ENCODE measurements at places on chromosomes 7 and 10.

DNA sequence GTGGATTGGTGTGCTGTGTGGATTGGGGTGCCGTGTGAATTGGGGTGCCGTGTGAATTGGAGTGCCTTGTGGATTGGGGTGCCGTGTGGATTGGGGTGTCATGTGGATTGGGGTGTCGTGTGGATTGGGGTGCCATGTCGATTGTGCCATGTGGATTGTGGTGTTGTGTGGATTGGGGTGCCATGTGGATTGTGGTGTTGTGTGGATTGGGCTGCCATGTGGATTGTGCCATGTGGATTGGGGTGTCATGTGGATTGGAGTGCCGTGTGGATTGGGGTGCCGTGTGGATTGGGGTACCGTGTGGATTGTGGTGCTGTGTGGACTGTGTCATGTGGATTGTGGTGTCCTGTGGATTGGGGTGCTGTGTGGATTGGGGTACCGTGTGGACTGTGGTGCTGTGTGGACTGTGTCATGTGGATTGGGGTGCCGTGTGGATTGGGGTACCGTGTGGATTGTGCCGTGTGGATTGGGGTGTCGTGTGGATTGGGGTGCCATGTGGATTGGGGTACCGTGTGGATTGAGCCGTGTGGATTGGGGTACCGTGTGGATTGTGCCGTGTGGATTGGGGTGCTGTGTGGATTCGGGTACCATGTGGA lies 120.6 kb upstream of the NPS start:
- DNase-seq: no peak

GRCh38 chr10:103481974-103482531 lies 3.0 kb upstream of the CALHM3 start:
- peak; percentile 52 for DNase-seq

DNA sequence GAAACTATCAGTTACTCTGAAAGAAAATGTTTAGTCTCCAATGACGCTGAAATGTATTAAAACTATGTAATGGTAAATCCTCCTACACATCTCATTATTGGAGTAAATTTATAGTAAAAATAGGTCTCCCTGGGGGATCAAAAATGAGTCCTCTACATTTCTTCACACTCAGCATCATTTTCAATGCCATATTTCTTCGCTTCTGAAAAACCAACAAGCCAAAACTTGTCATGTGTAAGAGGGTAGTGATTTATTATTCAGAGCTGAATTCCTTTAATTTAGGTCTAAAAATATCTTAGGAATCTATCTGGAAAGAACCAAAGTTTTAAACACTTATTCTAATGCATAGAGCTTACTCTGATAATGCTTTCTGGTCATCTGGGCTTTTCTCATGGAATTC lies 3.0 kb downstream of the PDK4 start:
- no peak for DNase-seq

- DNase-seq: no peak
Measured at GRCh38 chr10:35462491-35462934, 126.2 kb downstream of the CCNY start.

DNA sequence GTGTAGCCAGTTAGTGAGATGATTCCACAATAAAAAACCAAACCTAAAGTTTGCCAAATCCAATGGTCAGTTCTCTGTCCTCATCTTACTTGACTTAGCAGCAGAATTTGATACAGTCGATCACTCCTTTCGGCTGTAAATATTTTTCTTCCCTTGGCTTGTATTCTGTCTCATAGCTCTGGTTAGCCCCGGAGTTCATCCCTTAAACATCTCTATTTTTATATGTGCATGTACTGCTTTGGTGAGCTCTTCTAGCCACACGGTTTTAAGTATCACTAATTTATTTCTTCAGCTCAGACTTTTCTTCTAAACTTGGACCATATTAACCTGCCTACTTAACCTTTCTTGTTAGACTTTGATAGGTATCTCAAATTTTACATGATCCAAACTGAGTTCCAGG lies 17.8 kb upstream of the ASB15 start:
- no peak for DNase-seq

GRCh38 chr7:117269417-117269816 lies 53.4 kb downstream of the WNT2 start:
- DNase-seq: peak; percentile 42

DNA sequence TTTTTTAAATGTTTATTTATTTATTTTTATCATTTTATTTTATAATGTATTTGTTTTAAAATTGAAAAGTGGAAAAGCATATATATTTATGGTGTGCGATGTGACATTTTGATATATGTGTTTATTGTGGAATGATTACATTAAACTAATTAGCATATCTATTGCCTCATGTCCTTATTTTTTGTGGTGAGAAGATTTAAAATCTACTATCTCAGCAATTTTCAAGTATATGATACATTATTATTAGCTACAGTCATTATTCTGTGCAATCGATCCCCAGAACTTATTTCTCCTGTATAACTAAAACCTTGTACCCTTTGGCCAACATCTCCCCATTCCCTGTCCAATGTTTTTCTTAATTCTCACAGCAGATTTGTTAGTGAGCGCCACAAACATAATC lies 115.6 kb upstream of the SHH start:
- no peak for DNase-seq

- DNase-seq: peak; percentile 5
Measured at GRCh38 chr10:2619472-2619871, 447.9 kb upstream of the PFKP start.

- DNase-seq: no peak
Measured at GRCh38 chr10:7984325-7984724, 70.2 kb upstream of the GATA3 start.

GRCh38 chr7:26013551-26014083 lies 138.4 kb upstream of the NFE2L3 start:
- DNase-seq: no peak

- DNase-seq: no peak
Measured at GRCh38 chr10:120555842-120556532, 99.0 kb downstream of the PLPP4 start.

GRCh38 chr10:98404571-98405359 lies 10.2 kb downstream of the PYROXD2 start:
- peak; percentile 27 for DNase-seq

GRCh38 chr10:29386342-29386999 lies 97.6 kb downstream of the LYZL1 start:
- no peak for DNase-seq

- no peak for DNase-seq
Measured at GRCh38 chr7:129045682-129046081, 9.2 kb downstream of the TNPO3 start.

- no peak for DNase-seq
Measured at GRCh38 chr7:151769188-151769821, 107.6 kb downstream of the PRKAG2 start.

GRCh38 chr7:157177983-157178381 lies 39.3 kb downstream of the UBE3C start:
- no peak for DNase-seq

- DNase-seq: no peak
Measured at GRCh38 chr7:13851736-13852135, 137.7 kb downstream of the ETV1 start.

- DNase-seq: no peak
Measured at GRCh38 chr10:122543676-122544445, 16.7 kb upstream of the DMBT1 start.

- DNase-seq: peak; percentile 43
Measured at GRCh38 chr7:68706291-68706690, 892.0 kb upstream of the AUTS2 start.

DNA sequence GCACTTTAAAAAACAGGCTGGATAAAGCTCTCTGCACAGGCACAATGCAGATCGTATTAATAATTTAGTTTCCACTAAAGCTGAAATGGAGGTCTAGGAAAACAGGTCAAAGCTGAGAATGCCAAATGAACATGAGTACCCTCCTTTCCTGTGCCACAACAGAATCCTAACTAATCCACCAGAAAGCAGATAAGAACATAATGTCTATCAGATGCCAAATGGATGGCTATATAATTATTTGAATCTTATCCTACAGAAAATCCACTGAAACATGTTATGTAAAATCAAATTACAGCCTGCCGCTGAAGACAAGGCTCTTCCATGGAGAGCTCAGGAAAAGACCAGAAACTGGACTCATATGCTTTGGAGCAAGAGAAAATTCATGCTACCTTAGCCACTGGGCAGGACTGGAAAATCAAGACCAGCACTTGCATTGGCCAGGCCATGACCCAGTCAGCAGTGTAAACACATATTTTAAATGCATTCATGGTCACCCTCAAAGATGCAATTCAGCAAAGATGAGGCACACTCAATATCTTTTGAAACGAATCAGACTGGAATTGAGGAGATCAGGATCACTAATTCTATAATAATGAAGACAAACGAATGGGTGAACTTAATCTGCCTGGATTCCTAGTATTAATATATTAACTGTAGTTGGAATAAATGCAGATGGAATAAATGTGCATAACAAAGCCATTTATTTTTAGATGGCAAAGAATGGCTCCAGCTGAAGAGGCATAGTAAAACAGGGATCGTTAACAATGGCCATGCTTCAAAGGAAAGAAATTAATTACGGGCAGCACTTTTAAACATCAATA lies 13.2 kb downstream of the ANK3 start:
- no peak for DNase-seq

DNA sequence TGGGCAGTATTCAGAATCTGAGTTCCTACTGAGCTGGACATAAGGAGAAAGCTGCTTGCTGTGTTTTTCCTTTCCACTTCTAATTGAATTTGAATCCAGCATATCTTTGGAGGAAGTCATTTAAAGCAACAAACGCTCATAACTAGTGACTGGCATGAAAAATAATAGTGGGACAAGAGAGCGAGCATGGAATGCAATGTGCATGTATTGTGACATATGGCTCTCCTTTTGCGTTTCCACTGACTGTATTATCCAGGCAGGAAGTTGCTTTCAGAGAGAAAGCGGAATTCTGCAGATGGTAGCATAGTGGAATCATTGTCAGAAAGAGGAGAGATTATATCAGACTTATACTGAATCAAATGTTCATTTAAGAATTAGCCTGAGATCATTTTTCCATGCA lies 368.6 kb downstream of the REEP3 start:
- no peak for DNase-seq

GRCh38 chr10:115974351-115974750 lies 298.7 kb downstream of the GFRA1 start:
- DNase-seq: no peak
